ENCODE measurements at places on chromosomes 3 and 15. TPM values are rescaled to one million over a fixed set of nuclear protein-coding genes. Genes with fewer than 3 reads are reported as not detected.
A peak's percentile ranks its signal among the peaks of the same experiment; 100 is the strongest.

DNA sequence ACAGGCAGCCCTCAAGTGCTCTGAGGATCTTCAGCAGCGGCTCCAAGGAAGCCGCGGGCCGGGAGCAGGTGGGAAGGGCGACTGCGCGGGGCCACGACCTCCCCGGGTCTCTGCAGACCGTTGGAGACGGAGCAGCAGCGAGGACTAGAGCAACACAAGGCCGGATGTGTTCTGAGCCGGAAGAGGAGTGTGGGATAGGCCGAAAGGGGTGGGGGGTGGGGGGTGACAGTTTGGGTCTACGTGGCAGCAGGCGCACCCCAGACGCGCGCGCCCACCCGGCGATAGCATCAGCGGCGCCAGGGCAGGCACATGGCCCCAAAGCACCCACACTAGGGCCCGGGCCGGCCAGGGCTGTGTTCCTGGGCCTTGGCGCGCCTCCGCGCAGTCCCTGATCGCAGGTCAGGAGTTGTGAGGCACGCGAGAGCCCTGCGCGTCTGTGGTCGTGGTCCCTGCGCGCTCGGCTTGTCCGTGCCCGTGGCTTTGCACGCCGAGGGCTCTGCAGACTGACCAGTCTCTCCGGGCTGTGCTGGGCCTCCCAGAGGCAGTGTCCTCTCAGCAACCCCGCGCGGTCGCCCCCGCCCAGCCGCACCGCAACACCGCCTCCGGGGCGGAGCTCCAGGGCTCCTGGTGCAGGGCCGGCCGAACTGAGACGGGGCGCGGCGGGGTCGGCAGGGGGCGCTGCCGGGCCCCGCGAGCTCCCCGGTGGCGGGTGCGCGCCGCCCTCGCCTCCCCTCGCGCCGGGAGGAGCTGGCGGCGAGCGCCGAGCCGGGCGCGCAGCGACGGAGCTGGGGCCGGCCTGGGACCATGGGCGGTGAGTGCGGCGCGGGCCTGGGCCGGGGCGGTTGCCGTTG lies at the start of gene PXYLP1:
PXYLP1 (plus strand) TSS at position 725 of the 851 bp plus-strand sequence. CDS start 28,351 bp downstream, outside the sequence.
- DNase-seq = peak; percentile 90

DNA sequence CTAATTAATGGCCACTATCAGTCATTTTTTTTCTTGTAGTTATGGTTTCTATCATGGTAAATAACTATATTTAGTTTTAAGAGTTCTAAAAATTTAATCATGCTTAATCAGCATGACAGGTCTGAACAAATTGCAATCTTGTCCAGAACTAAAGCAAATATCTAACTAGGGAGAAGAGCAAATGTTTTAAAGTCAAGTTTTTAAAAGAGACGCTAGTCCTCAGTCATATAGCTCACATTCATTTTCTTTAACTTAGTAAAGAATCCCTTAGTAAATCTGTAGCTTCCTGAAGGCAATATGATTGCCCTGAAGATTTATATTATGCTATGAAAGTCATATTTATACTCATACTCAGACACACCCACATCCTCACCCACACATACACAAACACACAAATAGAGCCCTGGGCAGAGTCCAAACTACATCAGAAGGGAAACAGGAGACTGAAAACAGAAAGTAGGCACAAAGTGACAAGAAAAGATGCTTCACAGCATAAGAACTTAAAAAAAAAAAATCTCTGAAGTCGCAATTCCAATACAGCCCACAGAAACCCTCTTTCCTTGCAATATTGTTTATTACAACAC lies 1149.1 kb downstream of the SI start:
- no peak for DNase-seq

GPR27 gene
- 9.2 TPM for polyA plus RNA-seq

GOLGA6D gene
- not detected for polyA plus RNA-seq

DNA sequence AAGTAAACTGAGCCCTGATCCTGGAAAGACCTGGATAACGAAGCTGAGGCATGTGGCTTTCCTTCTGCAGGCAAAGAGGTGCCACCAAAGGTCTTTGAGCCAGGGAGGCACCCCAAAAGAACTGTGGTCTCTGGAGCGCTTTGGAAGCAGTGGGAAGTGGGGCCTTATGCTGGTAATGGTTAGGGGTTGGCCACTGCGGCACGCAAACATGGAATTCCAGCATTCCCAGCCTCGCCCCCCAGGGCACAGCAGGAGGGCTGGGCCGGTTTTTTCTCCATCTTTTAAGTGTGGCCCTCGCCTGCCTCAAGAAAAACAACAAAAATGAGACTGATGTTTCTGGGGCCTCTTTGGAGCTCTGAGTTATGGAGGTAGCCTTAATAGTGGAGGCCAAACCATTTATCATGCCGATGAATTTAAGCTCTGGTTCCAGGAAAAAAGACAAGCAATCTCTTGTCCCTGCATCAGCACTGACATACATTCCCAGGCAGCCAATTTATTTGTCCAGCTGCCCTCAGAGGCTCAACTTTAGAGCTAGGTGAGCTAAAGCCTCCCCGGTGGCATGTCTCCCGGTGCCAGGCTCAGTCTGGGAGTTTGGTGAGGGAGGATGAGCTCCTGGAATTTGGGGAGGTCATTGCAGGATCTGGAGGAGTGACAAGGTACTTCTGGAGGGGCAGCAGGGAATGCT lies 109.0 kb downstream of the TLE3 start:
- no peak for DNase-seq

DNA sequence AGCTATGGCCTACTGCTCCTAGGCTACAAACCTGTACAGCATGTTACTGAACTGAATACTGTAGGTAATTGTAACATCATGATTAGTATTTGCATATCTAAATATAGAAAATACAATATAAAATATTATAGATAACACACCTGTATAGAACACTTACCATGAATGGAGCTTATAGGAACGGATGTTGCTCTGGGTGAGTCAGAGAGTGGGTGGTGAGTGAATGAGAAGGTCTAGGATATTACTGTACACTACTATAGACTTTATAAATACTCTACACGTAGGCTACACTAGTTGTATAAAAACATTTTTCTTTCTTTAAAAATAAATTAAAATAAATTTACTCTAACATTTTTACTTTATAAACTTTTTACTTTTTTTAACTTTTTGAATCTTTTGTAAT lies 224.0 kb upstream of the CBLB start:
- no peak for DNase-seq

DNA sequence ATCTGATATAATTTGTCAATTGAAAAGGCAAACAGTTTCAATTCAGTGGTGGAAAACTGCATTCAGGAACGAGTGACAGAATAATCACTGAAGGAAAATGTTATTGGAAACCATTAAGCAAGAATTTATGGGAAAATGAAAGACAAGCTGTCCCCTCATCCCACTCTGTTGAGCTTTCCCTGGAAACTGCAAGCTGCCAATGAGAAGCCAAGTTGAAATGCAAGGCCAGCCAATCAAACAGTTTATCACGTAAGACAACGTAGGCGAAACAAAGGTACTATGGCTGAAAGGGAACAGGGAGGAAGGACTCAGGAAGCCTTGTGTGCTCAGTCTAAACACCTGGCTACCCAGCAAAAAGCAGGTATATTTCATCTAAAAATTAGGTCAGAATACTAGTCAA lies 187.9 kb upstream of the ATP10A start:
- no peak for DNase-seq

DNA sequence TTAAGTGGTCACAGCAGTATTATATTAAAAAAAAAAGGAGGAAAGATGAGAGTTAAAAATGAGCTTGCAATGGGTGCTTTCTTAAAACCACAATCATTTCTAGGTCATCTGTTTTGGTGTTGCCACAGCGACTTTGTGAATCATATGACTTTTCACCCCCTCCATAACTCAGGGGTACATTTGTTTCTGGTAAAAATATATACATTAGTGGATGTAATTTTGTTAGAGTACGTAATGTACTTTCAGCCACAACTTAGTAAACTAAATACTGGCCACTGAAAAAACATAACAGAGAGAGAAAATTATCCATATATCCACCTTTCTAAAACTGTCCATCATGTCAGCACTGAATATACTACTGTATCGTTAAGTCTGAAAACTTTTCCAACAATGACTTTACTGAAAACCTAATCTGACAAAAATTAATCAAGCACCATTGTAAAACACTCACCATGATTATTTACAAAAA lies 3.4 kb downstream of the ANKRD28 start:
- DNase-seq = no peak

KCNMB3 gene
- 1.7 TPM for polyA plus RNA-seq

DNA sequence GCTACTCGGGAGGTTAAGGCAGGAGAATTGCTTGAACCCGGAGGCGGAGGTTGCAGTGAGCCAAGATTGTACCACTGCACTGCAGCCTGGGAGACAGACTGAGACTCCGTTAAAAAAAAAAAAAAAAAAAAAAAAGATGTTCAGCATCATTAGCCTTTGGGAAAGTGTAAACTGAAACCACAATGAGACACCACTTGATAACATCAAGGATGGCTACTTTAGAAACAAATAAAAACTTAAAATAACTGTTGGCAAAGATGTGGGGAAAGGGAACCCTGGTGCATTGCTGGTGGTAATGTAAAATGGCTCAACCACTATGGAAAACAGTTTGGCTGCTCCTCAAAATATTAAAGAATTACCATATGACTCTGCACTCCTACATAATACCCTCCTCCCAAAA lies 1.9 kb downstream of the LEO1 start:
- DNase-seq = no peak

ZNF80 gene
- polyA plus RNA-seq = not detected

- DNase-seq = no peak
Measured at GRCh38 chr3:174126990-174127758, 729.6 kb downstream of the NLGN1 start.

SLC15A2 gene
- polyA plus RNA-seq = 2.5 TPM

GRCh38 chr3:24220859-24221657 lies 273.6 kb downstream of the THRB start:
- no peak for DNase-seq

GRCh38 chr3:113223475-113224281 lies 12.3 kb downstream of the BOC start:
- DNase-seq = no peak

NRG4 gene
- 1.0 TPM for polyA plus RNA-seq

DNA sequence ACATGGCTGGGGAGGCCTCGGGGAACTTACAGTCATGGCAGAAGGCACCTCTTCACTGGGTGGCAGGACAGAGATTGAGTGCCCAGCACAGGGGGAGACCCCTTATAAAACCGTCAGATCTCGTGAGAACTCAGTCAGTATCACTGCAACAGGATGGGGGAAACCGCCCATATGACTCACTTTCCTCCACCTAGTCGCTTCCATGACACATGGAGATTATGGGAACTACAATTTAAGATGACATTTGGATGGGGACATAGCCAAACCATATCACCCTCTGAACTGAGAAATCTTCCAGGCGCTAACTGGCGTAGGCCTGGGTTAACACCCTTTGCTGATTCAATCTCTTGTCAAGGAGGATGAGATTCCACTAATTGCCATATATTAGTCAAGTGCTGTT lies 392.3 kb downstream of the FEZF2 start:
- DNase-seq = no peak

GRCh38 chr15:48899793-48900192 lies 21.9 kb downstream of the EID1 start:
- no peak for DNase-seq

DNA sequence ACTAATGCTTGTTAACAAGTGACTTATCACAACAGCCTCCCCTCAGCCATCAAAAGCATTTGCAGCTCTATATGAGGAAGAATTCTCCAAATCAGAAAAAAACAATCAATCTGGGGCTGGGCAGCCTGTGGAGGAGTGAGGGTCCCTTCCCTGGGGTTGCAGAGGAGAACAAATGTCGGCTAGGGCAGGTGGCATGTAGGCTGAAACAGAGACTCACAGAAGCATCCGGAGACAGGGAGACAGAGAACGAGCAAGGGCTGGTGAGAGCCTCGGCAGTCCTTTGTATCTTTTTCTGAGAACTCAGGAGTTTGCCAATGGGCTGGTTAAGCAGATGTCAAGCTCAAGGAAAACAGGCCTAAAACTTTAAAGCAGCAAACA lies 15.8 kb downstream of the ITGA11 start:
- no peak for DNase-seq

- DNase-seq = no peak
Measured at GRCh38 chr15:39028069-39028468, 463.5 kb upstream of the RASGRP1 start.

DNA sequence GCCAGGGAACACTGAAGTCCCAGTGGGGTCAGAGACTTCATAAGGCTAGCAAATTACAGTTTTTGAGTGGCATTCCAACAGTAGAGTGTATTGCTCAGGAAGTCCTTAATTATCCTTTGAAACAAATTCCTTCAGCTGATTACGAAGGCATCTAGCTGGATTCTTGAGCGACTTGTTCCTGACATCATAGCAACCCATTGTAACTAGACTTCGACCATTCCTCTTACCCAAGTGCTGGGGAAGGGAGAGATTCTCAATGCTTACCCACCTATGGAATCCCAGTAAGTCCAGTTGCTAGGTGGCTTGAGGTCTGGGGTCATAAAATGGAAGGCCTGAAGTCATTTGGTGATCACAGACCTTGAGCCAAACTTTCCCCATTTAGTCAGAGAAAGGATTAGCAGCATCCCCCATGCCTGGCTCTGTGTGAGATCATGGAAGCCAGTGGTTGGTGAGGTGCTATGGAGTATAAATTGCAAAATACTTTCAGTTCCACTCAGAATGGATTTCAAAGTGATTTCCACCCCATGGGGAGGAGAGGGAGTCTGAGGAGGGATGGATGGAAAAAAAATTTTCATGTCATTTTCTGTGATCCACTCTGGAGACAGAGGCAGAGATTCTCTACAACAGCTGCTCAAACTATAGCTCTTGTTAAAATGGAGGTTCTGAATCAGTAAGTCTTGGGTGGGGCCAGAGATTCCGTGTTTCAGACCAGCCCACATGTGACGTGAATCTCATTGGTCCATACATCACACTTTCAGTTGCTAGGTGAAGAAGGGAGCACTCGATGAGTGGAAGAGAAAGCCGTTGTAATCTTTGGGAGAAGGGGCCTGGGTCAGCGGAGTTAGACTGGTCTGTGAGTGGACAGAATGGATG lies 45.7 kb downstream of the CD86 start:
- DNase-seq = no peak

NANOGP8 gene
- polyA plus RNA-seq = 0.33 TPM

GRCh38 chr3:72535772-72536171 lies 312.5 kb downstream of the SHQ1 start:
- no peak for DNase-seq

CILP gene
- polyA plus RNA-seq = 34.1 TPM

PLSCR5 gene
- polyA plus RNA-seq = not detected

DNA sequence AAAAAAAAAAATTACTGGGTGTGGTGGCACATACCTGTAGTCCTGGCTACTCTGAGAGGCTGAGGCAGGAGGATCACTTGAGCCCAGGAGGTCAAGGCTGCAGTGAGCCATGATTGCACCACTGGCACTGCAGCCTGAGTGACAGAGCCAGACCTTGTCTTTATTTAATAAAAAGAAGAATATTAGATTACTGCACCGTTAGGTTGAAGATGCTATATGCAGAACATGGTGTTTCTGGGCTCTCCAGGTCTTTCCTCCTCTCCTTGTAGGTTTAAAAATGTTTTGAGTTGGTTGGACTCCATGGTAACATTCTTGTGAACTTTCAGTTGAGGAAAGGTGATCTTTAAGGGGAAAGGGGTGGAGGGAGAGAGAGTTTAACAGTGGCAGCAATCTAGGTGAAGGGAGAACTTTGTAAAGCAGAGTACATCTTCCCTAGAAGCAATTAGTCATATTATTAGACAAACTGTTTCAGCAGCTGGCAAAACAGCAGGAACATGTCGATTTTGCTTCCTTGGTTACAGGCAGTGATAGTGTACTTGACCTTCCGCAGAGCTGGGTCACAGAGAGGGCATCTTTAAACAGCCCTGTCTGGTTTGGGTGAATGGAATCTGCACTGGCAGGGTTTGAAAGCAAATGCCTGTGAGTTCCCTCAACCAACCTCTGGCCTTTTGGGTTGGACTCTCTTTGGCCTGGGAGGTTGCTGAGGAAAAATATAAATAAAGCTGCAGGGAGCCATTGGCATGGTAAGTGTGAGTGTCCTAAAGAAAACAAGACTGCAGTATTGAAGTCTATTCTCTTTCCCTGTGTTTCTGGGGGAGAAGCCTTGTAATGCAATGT lies 42.8 kb downstream of the NR2C2 start:
- DNase-seq = no peak

Data from ovary (tissue), 10 donors.